Activated CD8-positive, alpha-beta memory T cell treated with anti-CD3 and anti-CD28 coated beads, Interleukin-2, amount 10 ng/mL, durations not matched to agents 7 days and 5 days (primary cell): ENCODE measurements at places on chromosomes 7 and 10. TPM values are rescaled to one million over a fixed set of nuclear protein-coding genes. Genes with fewer than 3 reads are reported as not detected.

MEOX2 gene
- total RNA-seq, result not detected

GPNMB gene
- 0.41 TPM for total RNA-seq

TWNK gene
- total RNA-seq, result 11.2 TPM

SLC26A5 gene
- not detected for total RNA-seq

TSPAN13 gene
- 2.7 TPM for total RNA-seq

CYTH3 gene
- total RNA-seq, result 1.3 TPM

PGAM2 gene
- 0.58 TPM for total RNA-seq

TAS2R4 gene
- total RNA-seq, result 0.49 TPM

GRID2IP gene
- 0.26 TPM for total RNA-seq
